ENCODE measurements at places on chromosomes 2 and 18.

GRCh38 chr2:172655091-172655837 lies 80.4 kb upstream of the RAPGEF4 start:
- DNase-seq, result no peak

DNA sequence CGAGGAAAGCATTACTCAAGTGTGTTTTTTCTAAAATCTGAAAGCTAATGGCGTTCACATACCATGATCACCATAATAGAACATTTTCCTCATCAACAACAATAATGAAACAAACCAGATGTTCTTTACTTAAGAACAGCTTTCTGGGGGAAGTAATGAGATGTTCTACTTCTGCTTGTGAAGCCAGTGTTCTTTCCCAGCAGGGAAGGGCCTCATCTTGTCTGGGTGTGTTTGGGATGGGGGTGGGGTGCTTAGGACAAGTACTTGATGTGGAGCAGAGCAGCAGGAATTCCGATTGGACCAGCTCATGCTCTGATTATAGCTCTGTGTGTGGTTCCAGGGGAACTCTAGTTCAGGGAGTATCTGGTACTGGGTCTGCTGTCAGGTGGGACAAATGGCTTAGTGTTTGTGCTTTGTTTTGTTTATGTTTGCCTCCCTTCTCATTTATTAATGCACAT lies 163.0 kb upstream of the NOSTRIN start:
- no peak for DNase-seq

DNA sequence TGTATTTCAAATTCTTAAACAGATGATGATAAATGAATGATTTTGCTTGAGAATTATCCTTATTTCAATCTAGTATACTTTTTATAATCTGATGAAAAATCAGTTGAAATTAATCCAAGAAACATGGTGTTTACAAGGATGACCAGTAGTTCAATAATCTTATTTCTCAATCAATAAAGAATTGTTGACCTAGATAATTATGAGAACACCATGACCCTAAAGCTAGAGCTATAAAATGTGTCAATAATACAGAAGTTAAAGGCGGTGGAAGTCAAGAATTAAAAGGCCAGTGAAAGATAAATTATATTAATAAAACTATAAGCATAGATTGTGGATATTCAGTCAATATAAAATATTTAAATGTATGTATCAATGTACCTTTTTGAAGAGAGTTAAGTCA lies 667.4 kb upstream of the GCFC2 start:
- no peak for DNase-seq

DNA sequence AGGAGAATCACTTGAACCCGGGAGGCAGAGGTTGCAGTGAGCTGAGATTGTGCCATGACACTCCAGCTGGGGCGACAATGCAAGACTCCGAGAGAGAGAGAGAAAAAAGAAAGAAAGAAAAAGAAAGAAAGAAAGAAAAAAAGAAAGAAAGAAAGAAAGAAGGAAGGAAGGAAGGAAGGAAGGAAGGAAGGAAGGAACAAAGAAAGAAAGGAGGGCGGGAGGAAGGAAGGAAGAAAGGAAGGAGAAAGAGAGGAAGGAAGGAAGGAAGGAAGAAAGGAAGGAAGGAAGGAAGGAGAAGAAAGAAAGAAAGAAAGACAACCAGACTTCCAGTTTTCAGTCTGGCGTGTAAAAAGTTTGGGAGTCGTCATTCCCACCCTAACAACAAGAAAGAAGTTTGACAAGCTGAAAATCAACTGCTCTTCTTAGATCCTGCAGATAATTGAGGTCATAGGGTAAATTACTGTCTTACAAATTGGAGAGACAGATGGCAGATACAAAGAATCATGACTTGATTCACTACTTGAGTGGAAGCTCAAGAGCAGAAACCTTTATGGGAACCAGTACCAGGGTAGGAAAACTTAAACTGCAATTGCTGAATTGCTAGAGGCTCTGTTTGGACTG lies 15.1 kb upstream of the CYP27C1 start:
- DNase-seq, result no peak

- no peak for DNase-seq
Observed at GRCh38 chr18:79211844-79212243, 142.7 kb downstream of the ATP9B start.

DNA sequence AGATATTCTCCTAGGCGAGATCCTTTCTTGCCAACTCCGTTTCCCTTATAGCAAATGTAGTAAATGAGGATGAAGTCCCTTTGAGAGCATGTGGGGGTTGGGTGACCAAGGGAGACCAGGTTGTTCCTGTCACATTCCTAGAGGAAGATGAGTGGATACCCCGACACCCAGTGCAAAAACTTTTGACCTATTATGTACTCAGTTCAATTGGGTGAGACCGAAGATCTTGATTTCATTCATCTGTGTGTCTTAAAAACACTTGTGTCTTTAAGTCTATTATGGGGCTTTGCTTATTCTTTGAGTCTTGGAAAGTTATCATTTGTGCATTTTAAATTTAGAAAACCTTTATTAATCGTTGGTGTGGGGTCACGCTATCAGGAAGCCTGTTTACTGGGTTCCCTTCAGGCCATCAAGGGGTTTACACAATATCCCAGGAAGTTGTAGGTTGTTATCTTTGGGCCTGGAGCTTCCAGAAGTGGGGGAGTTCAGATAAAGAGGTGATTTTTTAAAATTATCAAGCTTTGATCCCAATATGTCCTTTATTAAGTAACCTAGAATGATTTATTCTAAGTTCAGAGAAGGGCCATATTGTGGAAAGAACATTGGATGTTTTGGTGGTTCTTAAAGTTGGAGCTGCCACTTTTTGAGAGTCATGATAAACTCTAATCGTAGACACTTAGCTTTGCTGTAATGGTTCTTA lies 2.8 kb downstream of the RHOB start:
- no peak for DNase-seq

- no peak for DNase-seq
Observed at GRCh38 chr18:60500960-60501359, 128.4 kb upstream of the MC4R start.

DNA sequence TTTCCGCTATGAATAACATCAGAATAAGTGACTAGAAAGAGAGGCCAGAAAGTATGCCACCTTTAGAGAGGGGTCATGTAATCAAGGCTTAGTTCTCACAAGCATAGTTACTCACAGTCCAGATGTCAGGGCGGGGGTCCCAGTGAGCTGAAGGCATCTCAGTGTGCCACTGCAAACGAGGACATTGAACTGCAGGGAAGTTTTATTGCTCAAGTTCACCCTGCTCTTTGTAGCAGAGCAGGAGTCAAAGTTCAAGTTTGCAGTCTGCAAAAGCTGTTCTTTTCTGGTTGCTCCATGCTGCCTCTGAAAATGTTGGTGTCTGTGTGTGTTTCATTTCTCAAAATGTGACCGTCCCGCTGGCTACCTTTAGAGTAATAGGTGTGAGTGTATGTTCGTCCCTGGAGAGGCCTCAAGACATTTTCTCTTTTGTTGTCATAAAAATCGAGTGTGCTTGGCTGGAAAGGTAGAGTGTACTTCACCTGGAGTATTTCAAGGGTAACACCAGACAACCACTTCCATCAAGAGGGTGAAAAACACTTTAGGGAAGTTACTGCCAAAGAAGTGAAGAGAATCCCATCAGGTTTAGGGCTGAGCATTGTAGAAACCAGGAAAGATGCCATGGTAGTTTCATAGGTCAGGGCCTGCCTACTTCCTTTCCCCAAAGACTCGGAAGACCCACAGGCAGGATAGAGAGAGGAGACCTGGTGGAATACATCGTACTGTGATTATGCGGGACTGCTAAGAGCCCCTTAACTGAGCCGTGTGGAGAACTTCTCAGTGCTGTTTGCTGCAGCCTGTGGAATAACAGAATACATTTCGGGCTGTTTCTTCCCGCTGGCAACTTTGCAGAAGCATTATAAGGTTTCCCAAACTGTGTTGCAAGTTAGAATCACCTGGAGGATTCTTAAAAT lies 89.9 kb downstream of the LYPD6 start:
- no peak for DNase-seq

DNA sequence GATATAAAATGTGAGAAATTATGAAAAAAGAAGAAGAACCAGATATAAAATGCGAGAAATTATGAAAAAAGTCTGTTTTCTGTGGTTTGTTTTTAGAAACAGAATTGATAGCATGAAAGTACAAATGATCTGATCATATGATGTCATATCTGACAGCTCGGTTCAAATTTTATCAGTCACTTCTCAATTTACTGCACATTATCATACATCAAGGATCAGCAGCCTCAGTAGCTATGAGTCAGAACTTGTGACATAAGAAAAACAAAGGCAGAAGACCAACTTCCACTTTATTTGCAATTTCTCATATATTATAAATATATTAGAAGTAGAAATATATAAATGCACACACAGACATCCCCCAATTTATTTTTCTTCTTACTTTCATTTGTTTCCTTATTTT lies 634.0 kb downstream of the LRP1B start:
- DNase-seq, result no peak

GRCh38 chr2:197183355-197183754 lies 127.2 kb downstream of the ANKRD44 start:
- DNase-seq, result no peak

GRCh38 chr2:162344617-162344950 lies 652 bp downstream of the GCA start:
- no peak for DNase-seq

DNA sequence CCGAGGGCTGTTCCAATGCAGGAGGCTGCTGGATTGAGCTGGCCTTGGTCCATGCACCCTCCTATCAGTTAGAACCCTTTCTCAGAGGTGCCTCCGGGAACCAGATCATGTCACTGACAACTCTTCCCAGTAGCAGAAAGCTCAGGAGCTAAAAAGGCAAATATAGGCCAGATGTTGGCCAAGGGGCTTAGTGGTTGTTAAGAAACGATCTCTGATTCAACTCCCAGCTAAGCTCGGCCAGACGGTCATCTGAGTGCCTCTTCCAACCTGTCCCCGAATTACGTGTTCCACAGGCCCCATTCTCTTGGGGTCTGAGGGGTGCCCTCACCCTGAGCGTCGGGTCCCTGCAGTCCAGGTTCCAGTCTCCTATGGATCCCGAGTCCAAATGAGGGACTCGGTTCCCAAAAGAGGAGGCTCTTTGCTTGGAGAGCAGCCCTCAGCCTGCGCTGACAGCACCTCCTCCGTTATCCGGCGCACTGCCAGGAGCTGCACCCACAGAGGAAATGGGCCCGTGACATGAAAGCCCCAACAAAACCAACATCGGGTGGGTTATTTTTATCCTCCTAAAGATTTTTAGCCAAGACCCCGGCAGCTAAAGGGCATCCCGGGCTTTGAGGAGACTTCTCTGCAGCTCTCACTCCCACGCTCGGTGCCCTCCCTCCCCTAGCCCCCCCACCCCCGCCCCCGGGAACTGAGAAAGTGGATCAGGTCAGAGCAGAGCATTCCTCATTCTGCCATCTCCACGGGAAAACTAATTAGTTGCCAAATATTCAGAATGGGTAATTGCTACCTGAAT lies 106.6 kb upstream of the ID2 start:
- no peak for DNase-seq

GRCh38 chr2:70516596-70516995 lies 37.0 kb downstream of the TGFA start:
- no peak for DNase-seq

- no peak for DNase-seq
Observed at GRCh38 chr2:147642765-147643164, 202.1 kb upstream of the ACVR2A start.

- DNase-seq, result no peak
Observed at GRCh38 chr18:77006305-77007175, 126.0 kb downstream of the MBP start.

DNA sequence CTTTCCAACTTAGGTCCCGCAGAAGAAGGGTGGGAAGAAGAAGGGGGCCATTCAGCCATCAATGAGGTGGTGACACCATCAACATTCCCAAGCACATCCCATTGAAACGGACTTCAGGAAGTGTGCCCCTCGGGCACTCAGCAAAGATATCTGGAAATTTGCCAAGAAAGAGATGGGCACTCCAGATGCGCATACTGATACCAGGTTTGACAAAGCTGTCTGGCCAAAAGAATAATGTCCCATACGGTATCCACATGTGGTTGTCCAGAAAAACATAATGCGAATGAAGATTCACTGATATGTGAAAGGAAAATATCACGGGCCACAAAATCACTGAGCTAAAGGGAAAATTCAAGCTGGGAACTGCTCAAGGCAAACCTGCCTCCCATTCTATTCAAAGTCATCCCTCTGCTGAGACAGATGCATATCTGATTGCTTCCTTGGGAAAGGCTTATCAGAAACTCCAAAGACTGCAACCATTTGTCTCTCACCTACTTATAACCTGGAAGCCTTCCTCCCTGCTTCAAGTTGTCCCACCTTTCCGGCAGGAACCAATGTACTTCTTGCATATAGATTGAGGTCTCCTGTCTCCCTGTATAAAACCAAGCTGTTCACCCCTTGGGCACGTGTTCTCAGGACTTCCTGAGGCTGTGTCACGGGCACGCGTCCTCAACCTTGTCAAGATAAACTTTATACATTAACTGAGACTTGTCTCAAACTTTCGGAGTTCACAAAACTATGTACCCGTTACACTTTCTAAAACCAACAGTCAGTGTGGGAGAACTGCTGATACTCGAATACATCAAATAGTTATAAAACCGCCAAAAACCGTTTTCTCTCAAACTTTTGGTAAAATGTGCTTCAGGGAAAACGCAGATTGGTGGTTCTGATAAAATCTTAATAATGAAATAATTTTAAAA lies 1.3 kb upstream of the PDK1 start:
- DNase-seq, result no peak

DNA sequence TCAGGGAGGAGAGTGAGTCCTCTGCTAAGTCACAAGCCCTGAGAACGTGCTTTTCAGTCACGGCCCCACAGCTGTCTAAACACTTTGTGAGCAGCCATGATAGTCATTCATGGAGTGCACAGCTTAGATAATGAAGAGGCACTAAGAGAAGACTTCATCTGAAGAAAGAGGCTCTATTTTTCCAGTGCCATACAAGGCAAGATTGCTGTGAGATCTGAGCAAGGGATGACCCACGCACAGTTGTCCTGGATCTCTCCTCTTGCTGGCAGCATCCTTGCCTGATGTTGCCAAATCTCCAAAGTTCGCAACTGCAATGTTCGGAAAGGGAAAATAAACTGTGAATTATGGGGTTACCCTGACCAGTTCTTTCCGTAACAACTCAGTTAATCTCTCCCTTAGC lies 418.7 kb downstream of the MEIS1 start:
- no peak for DNase-seq

- DNase-seq, result no peak
Observed at GRCh38 chr18:13716916-13717315, 9.4 kb downstream of the FAM210A start.

Data from CMK (cell line).